Activated T-helper 1 cell treated with anti-CD3 and anti-CD28 coated beads, Interleukin-12 subunit alpha, Interleukin-12 subunit beta, Interleukin-2, Interleukin-4 antibody, amounts not matched to agents 30 ng/mL and 10 ng/mL and 1 ng/mL, durations not matched to agents 14 hours and 24 hours and 36 hours (primary cell): ENCODE measurements at places on chromosomes 1 and 21. TPM values are rescaled to one million over a fixed set of nuclear protein-coding genes. Genes with fewer than 3 reads are reported as not detected.
A peak's percentile ranks its signal among the peaks of the same experiment; 100 is the strongest.

- no peak overlapping the region for H3K4me3 ChIP-seq
Measured at GRCh38 chr1:9922342-9922741, 12.3 kb upstream of the CTNNBIP1 start.

DNA sequence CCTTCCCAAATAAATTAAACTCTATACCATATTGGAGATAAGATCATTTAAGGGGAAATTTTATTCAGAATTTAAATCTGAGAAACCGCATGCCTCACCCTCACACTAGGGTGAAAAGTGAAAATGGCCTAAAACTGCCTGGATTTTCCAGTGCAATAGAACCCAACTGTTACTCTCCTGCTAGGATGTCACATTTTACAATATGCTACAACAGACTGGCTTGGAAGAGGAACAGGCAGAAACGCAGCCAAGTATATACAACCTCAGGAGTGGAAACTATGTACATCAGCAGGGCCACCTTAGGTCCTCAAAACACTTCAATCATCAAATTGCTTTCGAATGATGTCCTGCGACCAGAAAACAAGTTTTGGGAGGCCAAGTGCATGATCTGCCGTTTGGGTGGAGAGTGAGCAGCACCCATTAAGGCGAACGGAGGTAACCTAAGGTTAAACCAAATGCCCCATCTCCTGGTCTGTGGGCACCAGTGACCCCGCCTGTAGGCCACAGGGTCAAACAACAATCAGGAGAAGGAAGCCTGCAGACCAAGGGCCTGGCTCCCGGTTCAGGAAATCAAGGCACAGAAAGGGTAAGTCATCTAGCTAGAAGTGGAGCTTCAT, 4.9 kb downstream of the RCAN1 start:
- H3K4me3 ChIP-seq: no peak overlapping the region
- H3K36me3 ChIP-seq: no peaks in the 10 kb centered on the region
- H3K27ac ChIP-seq: no peak overlapping the region
- no peak for DNase-seq

GRCh38 chr1:79375352-79375751, 368.8 kb upstream of the ADGRL4 start:
- DNase-seq: no peak
- H3K36me3 ChIP-seq: no peaks in the 10 kb centered on the region
- H3K4me1 ChIP-seq: no peaks in the 10 kb centered on the region
- no peaks in the 10 kb centered on the region for H3K27me3 ChIP-seq
- no peak overlapping the region for H3K4me3 ChIP-seq

- H3K27me3 ChIP-seq: peaks cover 3% of the 10 kb centered on the region
- no peak for DNase-seq
- H3K4me3 ChIP-seq: peak overlapping the region; percentile 57
- no peaks in the 10 kb centered on the region for H3K36me3 ChIP-seq
- peaks cover 40% of the 10 kb centered on the region for H3K4me1 ChIP-seq
- H3K27ac ChIP-seq: peak overlapping the region; percentile 20
Measured at GRCh38 chr1:84303314-84303830, 1.9 kb downstream of the SAMD13 start.

GRCh38 chr1:59990470-59990869, 63.9 kb upstream of the CYP2J2 start:
- H3K27me3 ChIP-seq: peaks cover 8% of the 10 kb centered on the region
- no peaks in the 10 kb centered on the region for H3K4me1 ChIP-seq
- H3K36me3 ChIP-seq: no peaks in the 10 kb centered on the region
- no peak overlapping the region for H3K27ac ChIP-seq
- no peak overlapping the region for H3K4me3 ChIP-seq

DNA sequence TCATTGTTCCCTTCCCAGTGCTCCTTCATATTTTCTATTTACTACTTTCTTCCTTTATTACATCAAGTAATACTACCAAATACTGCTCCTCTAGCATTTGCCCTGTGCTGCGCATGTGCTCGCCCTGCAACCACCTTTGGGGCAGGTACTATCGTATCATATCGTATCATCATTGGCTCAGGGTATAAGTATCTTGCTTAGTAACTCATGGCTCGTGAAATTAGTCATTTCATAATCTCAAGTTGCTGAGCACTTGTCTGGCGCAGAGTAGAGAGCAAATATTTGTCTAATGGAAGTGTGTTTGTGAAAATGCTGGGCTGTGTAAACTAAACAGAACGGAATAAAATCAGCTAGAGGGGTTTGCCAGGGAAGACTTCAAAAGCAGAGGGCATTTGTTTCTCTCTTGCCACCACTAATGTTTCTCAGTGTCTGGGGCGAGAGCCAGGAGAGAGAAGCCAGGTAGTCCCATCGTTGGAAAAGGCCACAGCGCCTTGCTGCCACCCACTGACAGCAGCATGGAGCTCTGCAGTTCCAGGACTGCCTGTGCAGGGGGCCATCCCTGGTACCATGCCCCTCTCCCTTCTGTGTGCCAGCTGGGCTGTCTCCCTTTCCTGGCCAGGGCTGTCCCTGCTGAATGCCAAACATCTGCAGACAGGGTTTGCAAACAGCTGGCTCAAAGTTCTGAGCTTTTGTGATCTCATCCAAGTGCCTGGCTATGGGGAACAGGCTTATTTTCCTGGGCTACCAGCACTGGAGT, 20.0 kb upstream of the CPT2 start:
- H3K4me3 ChIP-seq: no peak overlapping the region
- H3K36me3 ChIP-seq: no peaks in the 10 kb centered on the region
- DNase-seq: no peak
- H3K4me1 ChIP-seq: no peaks in the 10 kb centered on the region
- peaks cover 12% of the 10 kb centered on the region for H3K27me3 ChIP-seq

- no peak overlapping the region for H3K4me3 ChIP-seq
- H3K27ac ChIP-seq: no peak overlapping the region
- peaks cover 13% of the 10 kb centered on the region for H3K27me3 ChIP-seq
- H3K36me3 ChIP-seq: no peaks in the 10 kb centered on the region
- H3K4me1 ChIP-seq: no peaks in the 10 kb centered on the region
Measured at GRCh38 chr1:23194119-23194984, 22.9 kb downstream of the HTR1D start.

CFAP74 gene
- total RNA-seq: not detected in 2 replicates
